ENCODE measurements at places on chromosomes 4 and X. TPM values are rescaled to one million over a fixed set of nuclear protein-coding genes. Genes with fewer than 3 reads are reported as not detected.

The OPN1MW3 gene
- total RNA-seq = not detected

The MAGEA9B gene
- not detected for total RNA-seq

The MTMR8 gene
- total RNA-seq = 4.4 TPM

The YTHDC1 gene
- 79.9 TPM for total RNA-seq

The ETDA gene
- not detected for total RNA-seq

The RPS6KA6 gene
- 0.27 TPM for total RNA-seq

The SCFD2 gene
- total RNA-seq = 31.7 TPM

- H3K4me3 ChIP-seq = no peak overlapping the region
- no peak for DNase-seq
- H3K27ac ChIP-seq = no peak overlapping the region
- no peaks in the 10 kb centered on the region for H3K36me3 ChIP-seq
Observed at GRCh38 chr4:6277935-6278800, 8.5 kb downstream of the WFS1 start.

DNA sequence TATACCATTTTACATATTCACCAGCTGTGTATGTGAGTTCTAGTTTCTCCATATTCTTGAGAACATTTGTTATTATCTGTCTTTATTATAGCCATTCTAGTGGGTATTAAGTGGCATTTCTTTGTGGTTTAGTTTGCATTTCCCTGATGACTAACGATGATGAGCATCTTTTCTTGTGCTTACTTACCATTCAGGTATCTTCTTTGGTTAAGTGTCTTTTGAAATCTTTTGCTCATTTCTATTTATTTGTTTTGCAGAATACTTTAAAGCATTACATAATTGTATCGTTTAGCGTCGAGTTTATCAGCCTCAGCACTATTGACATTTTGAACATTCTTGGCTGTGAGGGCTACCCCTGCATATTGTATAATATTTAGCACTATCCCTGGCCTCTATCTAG lies 85.4 kb downstream of the FRMPD4 start:
- H3K4me3 ChIP-seq = no peak overlapping the region
- H3K27ac ChIP-seq = no peak overlapping the region
- H3K4me1 ChIP-seq = no peaks in the 10 kb centered on the region
- DNase-seq = no peak

- H3K27ac ChIP-seq = no peak overlapping the region
- no peaks in the 10 kb centered on the region for H3K36me3 ChIP-seq
- no peaks in the 10 kb centered on the region for H3K27me3 ChIP-seq
- H3K4me1 ChIP-seq = no peaks in the 10 kb centered on the region
- H3K4me3 ChIP-seq = no peak overlapping the region
Observed at GRCh38 chrX:131595120-131595519, 51.2 kb downstream of the OR13H1 start.

- no peak overlapping the region for H3K27ac ChIP-seq
- H3K4me1 ChIP-seq = no peaks in the 10 kb centered on the region
- no peaks in the 10 kb centered on the region for H3K27me3 ChIP-seq
- DNase-seq = no peak
- no peak overlapping the region for H3K4me3 ChIP-seq
Observed at GRCh38 chr4:70299643-70300042, 35.1 kb upstream of the CABS1 start.

DNA sequence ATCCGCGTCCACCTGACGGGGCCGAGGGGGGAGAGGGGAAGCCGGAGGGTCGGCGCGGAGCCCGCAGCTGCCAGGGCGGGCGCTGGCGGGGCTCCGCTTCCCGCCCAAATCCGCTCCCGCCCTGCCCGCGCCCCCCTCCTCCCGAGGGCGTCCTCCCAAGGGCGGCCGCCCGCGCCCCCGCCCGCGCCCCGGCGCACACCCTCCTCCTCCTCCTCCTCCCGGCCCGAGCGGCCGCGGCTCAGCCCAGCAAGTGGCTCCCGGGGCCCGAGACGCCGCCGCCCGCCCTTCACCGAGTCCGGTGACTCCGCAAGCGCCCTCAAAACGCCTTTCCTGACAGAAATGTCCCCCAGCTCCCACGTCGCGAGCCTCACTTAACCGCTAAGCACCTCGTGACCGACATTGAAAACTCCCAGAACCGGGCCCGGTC lies 487 bp downstream of the HMGB2 start:
- peak overlapping the region; percentile 97 for H3K4me3 ChIP-seq
- no peaks in the 10 kb centered on the region for H3K27me3 ChIP-seq
- peak overlapping the region; percentile 99 for H3K27ac ChIP-seq
- peaks cover 49% of the 10 kb centered on the region for H3K36me3 ChIP-seq
- H3K4me1 ChIP-seq = peaks cover 46% of the 10 kb centered on the region
- no peak for DNase-seq

- H3K36me3 ChIP-seq = peaks cover 4% of the 10 kb centered on the region
- no peak overlapping the region for H3K4me3 ChIP-seq
- no peak for DNase-seq
- peak overlapping the region; percentile 72 for H3K27ac ChIP-seq
Observed at GRCh38 chrX:109760209-109760921, 27.3 kb upstream of the ACSL4 start.

- H3K27ac ChIP-seq = no peak overlapping the region
- no peaks in the 10 kb centered on the region for H3K36me3 ChIP-seq
- no peaks in the 10 kb centered on the region for H3K27me3 ChIP-seq
Observed at GRCh38 chrX:80876877-80877276, 67.2 kb upstream of the BRWD3 start.

- H3K36me3 ChIP-seq = no peaks in the 10 kb centered on the region
- no peak overlapping the region for H3K4me3 ChIP-seq
- H3K27ac ChIP-seq = no peak overlapping the region
Observed at GRCh38 chr4:103887191-103887590, 167.4 kb upstream of the TACR3 start.

GRCh38 chr4:72954811-72955210 lies 114.7 kb downstream of the COX18 start:
- H3K27ac ChIP-seq = no peak overlapping the region
- peaks cover 1% of the 10 kb centered on the region for H3K4me1 ChIP-seq
- H3K36me3 ChIP-seq = no peaks in the 10 kb centered on the region

- DNase-seq = no peak
- peaks cover 85% of the 10 kb centered on the region for H3K27me3 ChIP-seq
- H3K36me3 ChIP-seq = peaks cover 13% of the 10 kb centered on the region
- H3K4me1 ChIP-seq = peaks cover 3% of the 10 kb centered on the region
- no peak overlapping the region for H3K27ac ChIP-seq
- H3K4me3 ChIP-seq = no peak overlapping the region
Observed at GRCh38 chr4:110636680-110637407, 14.0 kb upstream of the PITX2 start.

- H3K27me3 ChIP-seq = no peaks in the 10 kb centered on the region
- no peak overlapping the region for H3K27ac ChIP-seq
- DNase-seq = no peak
- H3K36me3 ChIP-seq = no peaks in the 10 kb centered on the region
- no peaks in the 10 kb centered on the region for H3K4me1 ChIP-seq
Observed at GRCh38 chr4:105784761-105785160, 76.2 kb downstream of the GSTCD start.

- DNase-seq = no peak
- peaks cover 22% of the 10 kb centered on the region for H3K4me1 ChIP-seq
- H3K27me3 ChIP-seq = no peaks in the 10 kb centered on the region
- H3K27ac ChIP-seq = peak overlapping the region; percentile 94
Observed at GRCh38 chrX:132022198-132022966, 720 bp upstream of the STK26 start.

DNA sequence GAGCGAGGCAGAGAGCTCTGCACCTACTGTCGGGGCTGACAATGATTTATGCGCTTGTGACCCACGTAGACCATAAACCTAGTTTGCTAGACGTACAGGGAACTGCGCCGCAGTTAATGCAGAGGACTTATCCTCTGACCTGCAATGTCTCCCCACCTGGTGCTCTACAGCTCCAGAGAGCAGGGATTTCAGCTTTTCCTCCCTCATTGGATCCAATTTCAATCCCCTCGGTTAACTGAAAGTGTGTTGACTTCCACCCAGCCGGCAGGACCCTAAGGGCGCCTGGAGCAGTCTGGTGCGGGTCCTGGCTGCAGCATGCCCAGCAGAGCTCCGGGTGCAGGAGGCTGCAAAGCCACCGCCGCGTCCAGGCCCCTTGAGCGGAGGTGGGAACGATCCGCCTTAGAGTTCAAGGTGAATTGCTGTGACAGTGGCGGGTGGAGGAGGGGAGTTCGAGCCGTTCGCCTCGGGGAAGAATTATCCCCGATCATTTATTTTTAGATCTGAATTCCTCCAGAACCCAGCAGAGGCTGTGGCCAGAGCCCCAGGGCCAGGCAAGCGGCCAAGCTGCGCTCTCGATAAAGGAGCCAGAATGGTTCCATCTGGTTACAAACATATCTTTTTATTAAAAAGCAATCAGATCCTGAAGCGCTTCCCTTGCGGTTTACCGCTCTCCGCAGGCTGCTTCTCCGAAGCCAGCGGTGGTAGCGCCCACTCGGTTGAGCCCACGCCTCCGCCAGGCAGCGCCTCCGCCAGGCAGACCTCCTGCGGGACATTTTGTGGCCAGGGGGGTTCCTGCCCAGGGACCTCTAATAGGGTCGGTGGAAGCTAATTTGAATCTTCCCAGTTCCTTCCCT lies 66.0 kb downstream of the FBXO8 start:
- H3K27ac ChIP-seq = no peak overlapping the region
- no peaks in the 10 kb centered on the region for H3K36me3 ChIP-seq
- peak overlapping the region; percentile 8 for H3K4me3 ChIP-seq
- peaks cover 36% of the 10 kb centered on the region for H3K4me1 ChIP-seq

- H3K4me3 ChIP-seq = no peak overlapping the region
- no peak for DNase-seq
Observed at GRCh38 chr4:76155979-76156378, 7.8 kb upstream of the NUP54 start.

DNA sequence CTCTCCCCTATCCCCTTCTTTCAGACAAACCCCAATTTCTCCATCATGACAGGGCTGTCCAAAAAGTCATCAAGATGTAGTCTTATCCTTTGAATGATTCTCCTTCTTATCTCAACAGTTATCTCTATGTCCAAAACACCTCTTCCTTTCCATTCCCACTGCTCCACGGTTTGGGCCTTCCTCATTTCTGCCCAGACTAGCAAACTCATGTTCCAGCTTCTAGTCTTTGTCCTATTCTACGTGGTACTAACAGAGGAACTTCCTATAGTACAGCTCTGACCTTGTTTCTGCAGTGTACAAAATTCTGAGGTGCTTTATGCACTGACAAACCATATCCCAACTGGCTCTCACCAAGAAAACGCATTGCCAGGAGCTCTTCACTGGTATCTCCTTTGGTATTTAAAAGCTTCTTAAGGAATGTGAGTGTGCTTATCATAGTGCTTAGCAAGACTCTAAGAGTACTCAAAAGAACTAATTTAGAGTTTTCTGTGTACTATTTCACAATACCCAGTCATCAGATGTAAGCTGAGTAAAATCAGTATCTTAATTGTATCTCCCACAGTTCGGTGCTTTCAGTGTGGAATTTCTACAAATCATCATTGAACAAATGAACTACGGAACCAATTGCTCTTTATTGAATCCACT lies 65.5 kb downstream of the MAML3 start:
- H3K27me3 ChIP-seq = peaks cover 5% of the 10 kb centered on the region
- no peak overlapping the region for H3K27ac ChIP-seq
- H3K4me1 ChIP-seq = peaks cover 45% of the 10 kb centered on the region
- peaks cover 5% of the 10 kb centered on the region for H3K36me3 ChIP-seq
- DNase-seq = no peak
- H3K4me3 ChIP-seq = no peak overlapping the region

DNA sequence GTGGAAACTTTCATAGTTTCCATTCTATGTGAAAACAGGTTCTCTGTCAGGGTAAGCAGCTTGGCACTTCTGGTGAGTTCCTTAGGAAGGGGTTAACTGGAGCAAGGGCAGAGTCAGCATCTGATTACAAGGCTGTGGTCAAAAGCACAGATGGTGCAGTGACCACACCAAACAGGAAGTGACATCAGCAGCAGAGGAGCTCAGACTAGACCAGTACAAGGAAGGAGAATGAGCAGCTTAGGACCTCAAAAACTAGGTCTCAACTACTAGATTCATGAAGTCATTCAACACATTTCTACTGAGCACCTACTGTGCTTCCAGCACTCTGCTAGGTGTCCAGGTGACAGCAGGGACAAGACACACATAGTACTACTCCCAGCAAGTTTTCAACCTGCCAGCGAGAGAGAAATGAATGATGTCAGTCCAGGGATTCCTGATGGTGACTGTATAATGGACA lies 130.2 kb downstream of the AMELX start:
- H3K4me3 ChIP-seq = no peak overlapping the region
- no peaks in the 10 kb centered on the region for H3K4me1 ChIP-seq
- DNase-seq = no peak
- no peak overlapping the region for H3K27ac ChIP-seq

- no peak overlapping the region for H3K4me3 ChIP-seq
- no peaks in the 10 kb centered on the region for H3K27me3 ChIP-seq
- H3K36me3 ChIP-seq = no peaks in the 10 kb centered on the region
- H3K27ac ChIP-seq = no peak overlapping the region
Observed at GRCh38 chrX:861921-862320, 231.3 kb downstream of the SHOX start.

GRCh38 chrX:43728002-43728401 lies 71.9 kb downstream of the MAOA start:
- no peak for DNase-seq
- peak overlapping the region; percentile 33 for H3K4me3 ChIP-seq
- peaks cover 29% of the 10 kb centered on the region for H3K4me1 ChIP-seq

DNA sequence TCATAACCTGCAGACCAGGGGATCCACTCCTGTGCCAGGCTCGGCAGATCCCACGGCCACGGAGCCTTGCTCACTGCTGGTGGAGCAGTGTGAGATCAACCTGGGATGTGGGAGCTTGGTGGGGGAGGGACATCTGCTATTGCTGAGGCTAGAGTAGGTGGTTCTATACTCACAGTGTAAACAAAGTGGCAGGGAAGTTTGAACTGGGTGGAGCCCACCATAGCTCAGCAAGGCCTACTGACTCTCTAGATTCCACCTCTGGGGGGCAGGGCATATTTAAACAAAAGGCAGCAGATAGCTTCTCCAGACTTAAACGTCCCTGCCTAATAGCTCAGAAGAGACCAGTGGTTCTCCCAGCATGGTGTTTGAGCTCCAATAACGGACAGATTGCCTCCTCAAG lies 54.7 kb upstream of the EPHA5 start:
- no peak for DNase-seq
- H3K27me3 ChIP-seq = no peaks in the 10 kb centered on the region
- H3K4me3 ChIP-seq = no peak overlapping the region
- H3K4me1 ChIP-seq = no peaks in the 10 kb centered on the region
- no peaks in the 10 kb centered on the region for H3K36me3 ChIP-seq

DNA sequence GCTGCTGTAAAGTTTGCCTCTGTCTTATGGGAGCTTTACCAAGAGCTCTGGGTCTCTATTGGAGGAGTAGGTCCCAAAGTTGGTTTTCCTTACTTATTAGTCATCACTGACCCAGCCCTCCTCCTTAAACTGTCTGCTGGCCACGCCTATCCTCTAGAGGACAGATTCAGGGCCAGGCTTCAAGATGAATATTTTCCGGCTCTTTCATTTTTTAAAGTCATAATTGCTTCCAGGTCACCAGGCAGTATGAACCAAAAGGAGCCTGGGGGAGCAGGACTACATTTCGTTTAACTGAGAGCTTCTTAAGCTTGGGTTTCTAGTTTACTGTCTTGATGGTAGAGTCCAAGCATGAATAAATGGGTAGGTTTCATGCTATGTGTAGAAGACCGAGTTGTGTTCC lies 13.7 kb downstream of the BCORL1 start:
- no peaks in the 10 kb centered on the region for H3K27me3 ChIP-seq
- H3K4me1 ChIP-seq = no peaks in the 10 kb centered on the region
- DNase-seq = no peak
- no peak overlapping the region for H3K27ac ChIP-seq

- DNase-seq = no peak
- H3K27me3 ChIP-seq = peaks cover 4% of the 10 kb centered on the region
- peak overlapping the region; percentile 93 for H3K4me3 ChIP-seq
- no peak overlapping the region for H3K27ac ChIP-seq
Observed at GRCh38 chrX:120244395-120244734, 6.2 kb upstream of the ZBTB33 start.
